ENCODE measurements at places on chromosomes 6 and 20. TPM values are rescaled to one million over a fixed set of nuclear protein-coding genes. Genes with fewer than 3 reads are reported as not detected.
A peak's percentile ranks its signal among the peaks of the same experiment; 100 is the strongest.

DNA sequence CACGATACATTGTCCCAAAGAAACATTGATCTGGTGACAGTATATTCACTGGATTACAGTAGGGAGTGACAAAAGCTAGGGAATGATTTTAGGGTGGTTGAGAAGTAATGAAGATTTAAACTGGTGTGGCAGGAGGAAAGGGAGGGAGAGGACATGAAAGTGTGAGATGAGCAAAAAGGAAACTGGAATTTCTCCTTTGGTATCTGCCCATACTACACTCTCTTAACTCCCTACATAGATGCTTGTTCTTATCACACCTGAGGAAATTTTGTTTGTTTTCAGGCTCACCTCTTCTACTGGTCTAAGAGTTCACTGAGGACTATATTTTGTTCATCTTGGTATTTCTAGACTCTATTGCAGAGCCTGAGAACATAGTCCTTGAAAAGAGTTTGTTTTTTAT, 44.9 kb upstream of the CEP162 start:
- DNase-seq = no peak

- DNase-seq = no peak
These were observed 58.3 kb upstream of the TMEM181 start for GRCh38 chr6:158501360-158502262.

- DNase-seq = no peak
These were observed 519.4 kb upstream of the JAG1 start for GRCh38 chr20:11193241-11193640.

DNA sequence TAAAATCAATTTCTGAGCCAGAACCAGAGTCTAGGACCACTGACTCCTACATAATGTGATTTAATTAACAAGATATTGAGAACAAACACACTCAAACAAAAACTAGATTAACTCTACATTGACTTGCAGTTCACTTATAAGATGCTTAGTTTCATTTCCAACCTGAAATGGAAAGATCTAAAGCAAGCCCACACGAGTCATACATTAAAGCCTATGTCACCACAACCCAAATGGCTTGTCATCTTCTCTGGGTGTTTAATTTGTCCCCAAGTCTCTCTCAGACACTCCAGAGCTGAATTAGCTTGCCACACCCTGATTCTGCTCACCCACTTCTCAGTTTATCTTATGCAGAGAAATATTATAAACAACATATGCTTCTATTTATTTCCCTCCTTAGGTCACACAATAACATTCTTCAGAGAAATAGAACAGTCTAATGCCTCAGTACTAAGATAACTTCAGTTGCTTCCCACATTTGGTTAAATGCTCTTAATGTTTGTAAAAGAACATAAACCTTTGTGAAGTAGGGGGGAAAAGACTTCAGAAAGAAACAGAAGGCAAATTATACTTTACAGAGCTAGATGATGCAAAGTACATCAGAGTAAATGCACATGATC, 8.8 kb upstream of the FBXO30 start:
- DNase-seq = no peak

GRCh38 chr6:14722704-14723103, 523.2 kb upstream of the JARID2 start:
- DNase-seq = no peak

GRCh38 chr20:5100684-5101347, 18.9 kb downstream of the PCNA start:
- DNase-seq = peak; percentile 58

The RFX6 gene
- not detected for total RNA-seq

GRCh38 chr6:1988843-1989242, 256.6 kb downstream of the GMDS start:
- DNase-seq = no peak

GRCh38 chr20:56624786-56625681, 4.1 kb upstream of the TFAP2C start:
- no peak for DNase-seq

All from T-helper 17 cell (primary cell).